ENCODE measurements at places on chromosomes 7 and 10. TPM values are rescaled to one million over a fixed set of nuclear protein-coding genes. Genes with fewer than 3 reads are reported as not detected.

NEURL1 gene
- 71.6 TPM for polyA plus RNA-seq

TMEM196 gene
- 0.27 TPM for polyA plus RNA-seq

NRAP gene
- polyA plus RNA-seq: 0.12 TPM

FRMD4A gene
- polyA plus RNA-seq: 23.0 TPM

SEM1 gene
- polyA plus RNA-seq: 206 TPM

FKBP9 gene
- polyA plus RNA-seq: 36.1 TPM

SLC29A4 gene
- 55.1 TPM for polyA plus RNA-seq

All from brain (organoid and tissue), 16 donors.